Muscle of arm (tissue), 14 donors: ENCODE measurements at places on chromosomes 12 and 14.

DNA sequence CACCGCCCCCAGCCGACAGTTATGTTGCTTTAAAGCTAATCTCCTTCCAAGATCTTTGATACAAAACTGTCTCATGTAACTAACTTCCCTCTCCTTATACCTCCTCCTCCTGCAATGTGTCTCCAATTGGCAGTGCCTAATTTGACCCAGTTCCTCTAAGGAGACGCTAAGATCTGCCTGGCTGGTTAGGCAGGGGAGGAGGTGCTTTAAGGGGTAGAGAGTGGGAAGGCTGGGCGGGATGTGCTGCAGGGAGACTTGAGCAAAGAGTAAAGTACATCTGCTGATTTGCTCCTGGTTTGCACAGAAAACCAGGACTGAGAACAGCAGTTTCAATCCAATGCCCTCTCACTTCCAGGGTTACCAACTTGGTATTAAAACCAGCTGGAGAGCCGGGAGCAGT is 7.4 kb upstream of the IKZF4 start:
- no peak for DNase-seq

GRCh38 chr12:47819138-47819895 is 386 bp downstream of the HDAC7 start:
- no peak for DNase-seq

DNA sequence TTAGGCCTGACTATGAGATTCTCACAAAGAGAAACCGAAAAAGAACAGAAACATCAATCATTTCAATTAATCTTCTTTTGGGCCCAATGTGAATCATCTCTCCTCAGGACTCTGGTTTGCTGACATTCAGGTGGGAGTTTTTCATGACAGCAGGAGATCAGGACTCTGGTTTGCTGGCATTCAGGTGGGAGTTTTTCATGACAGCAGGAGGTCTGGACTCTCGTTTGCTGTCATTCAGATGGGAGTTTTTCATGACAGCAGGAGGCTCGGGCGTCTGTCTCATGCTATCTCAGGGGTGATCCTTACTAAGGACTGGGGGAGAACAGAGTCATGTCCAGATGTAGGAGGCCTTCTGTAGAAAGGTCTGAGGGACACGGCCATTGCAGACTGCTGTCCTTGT is 40.1 kb upstream of the PARP11 start:
- no peak for DNase-seq

DNA sequence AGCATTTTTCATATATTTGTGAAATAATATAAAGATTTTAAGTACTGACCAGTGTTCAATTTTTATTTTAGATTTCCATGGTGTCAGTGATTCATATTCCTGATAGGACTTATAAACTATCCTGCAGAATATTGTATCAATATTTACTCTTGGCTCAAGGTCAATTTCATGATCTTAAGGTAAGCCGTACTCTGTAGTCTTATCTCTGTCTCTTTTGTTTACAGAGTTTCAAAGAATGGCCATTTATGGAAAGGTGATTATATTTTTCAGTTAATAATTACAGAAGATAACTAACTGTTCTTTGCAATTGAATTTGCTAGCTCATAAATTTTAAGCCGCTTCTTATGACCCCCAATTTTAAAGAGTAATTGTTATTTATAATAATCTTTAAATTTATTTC is 27.9 kb downstream of the CGRRF1 start:
- DNase-seq = no peak

DNA sequence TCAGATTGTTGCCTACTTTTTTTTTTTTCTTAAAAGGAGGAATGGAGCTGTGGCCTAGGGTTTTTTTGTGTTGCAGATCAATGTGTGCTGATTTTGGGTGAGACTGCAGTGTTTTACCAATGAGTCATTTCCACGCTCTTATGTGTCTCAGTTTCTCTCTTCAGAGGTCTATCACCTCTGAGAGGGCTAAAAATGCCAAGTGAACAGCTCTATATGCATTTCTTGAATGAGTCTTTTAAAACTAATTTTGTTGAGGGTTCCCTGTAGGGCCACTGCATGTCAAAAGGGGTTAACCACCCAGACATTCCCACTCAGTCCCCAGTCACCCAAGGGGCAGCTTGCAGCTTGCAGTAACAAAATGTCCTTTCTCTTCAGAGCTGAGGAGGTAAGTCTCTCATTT is 24.3 kb upstream of the GLIPR1L2 start:
- no peak for DNase-seq

- DNase-seq = peak; percentile 24
Observed at GRCh38 chr14:84340938-84341337, 1189.0 kb upstream of the FLRT2 start.

GRCh38 chr12:67909681-67910080 is 79.6 kb upstream of the IFNG-AS1 start:
- no peak for DNase-seq

DNA sequence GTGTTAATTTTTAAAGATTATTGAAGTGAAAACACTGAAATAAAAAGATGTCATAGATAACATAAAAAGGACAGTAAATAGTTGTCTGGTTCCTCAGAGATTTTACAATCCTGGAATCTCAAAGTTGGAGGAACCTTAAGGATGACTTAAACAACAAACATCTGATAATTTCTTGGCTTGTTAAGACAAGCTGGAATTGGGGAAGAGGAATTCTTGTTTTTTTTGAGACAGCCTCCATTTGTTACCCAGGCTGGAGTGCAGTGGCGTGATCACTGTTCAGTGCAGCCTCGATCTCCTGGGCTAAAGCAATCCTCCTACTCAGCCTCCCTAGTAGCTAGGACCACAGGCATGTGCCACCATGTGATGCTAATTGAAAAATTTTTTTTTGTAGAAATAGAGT is 2.3 kb downstream of the ZNF410 start:
- DNase-seq = no peak

DNA sequence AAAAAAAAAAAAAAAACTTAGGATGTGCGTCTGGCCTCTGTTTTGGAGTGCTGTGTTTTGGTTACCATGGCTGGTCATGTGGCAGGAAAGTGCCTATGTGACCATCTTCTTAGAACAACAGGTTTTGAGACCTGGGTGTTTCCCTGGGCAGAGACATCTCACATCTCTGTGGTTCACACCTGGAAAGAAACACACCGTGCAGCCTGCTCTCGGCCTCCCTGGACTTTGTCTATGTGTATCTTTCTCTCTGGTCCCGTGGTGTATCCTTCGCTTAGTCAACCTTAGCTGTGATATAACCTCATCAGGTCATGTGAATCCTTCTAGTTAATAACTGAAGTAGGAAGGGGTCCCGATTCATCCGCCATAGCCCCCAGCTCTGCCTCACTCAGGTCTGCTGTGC is 22.6 kb downstream of the ACADS start:
- DNase-seq = no peak

DNA sequence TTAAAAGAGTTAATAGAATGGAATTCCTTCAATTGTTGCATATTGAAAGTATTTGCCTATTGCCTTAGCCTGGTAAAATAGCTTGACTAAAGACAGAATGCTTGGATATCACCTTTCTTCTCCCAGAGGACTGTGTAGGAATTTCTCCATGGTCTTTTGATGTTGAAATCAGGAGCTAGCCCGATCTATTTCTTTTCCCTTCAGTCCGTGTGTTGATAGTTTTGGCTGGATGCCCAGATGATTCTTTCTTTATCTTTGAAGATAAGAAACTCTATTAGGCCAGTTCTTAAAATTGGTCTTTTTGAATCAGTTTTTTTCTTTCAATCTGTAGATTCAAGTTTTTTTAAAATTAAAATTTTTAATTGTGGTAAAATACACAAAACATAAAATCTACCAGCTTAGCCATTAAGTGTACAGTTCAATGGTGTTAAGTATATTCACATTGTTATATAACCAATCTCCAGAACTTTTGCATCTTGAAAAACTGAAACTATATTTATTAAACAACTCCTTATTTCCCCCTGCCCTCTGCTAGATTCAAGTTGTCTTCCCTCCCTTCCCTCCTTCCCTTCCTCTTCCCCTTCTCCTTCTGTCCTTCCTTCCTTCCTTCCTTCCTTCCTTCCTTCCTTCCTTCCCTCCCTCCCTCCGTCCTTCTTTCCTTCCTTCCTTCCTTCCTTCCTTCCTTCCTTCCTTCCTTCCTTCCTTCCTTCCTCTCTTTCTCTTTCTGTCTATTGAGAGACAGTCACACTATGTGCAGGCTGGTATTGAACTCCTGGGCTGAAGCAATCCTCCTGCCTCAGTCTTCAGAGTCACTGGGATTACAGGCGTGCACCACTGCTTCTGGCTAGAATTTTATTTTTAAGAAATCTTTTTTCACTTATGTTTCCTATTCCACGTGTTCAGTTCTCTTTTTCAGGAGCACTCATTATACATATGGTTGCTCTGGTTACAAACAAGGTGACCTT is 10.1 kb downstream of the LACRT start:
- no peak for DNase-seq

DNA sequence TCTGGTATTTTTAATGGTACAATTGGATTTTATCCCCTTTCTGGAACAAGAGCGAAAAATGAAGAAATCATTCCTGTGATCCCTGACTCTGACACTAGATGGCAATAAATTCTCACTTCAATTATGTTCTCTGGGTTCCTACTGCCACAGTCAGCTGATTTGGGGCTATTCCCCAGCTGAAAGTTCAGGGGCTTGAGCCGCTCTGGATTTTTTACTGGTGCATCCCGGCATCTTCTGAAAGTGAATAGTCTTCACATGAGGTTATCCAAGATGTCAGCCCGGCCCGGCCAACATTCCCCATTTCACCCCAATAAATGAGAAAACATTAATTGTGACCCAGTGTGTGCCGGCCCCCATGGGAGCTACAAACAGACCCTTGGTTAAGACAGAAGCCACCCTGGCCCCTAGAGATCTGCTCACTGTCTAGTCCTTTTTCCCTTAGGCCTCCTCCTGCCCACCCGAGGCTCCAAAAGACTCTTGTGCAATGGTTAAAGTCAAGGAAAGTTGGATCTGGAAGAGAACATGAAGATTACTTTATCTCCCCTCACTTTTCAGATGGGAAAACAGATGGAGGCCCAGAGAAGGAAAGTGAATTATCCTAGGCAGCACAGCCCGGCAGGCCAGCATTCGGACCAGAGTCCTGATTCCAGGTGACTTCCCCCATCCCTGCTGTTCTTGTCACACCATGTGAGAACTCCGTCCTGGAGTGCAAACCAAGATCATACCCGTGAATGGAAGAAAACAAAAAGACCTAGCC is 20.8 kb downstream of the CKAP4 start:
- peak; percentile 63 for DNase-seq

GRCh38 chr12:130863298-130863697 is 8.6 kb upstream of the RAN start:
- DNase-seq = no peak
